ENCODE measurements at places on chromosomes 1 and 21.

DNA sequence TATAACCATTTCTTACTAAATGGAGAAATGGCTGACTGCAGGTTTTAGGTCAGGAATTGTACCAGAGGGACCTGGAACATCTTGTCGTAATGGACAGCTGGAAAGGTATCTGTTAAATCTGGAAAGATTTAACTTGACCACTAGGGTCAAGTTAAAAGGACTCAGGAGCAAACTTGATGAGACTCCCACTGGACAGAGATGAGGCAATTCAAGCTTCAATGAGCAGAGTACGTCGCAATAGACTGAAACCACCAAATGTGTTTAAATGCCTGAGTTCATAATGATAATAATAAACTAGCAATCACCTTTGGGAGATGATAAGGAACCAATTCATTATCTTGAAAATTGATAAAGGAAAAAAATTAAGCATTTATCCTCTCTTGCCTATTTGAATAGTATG lies 8.7 kb downstream of the IFNLR1 start:
- DNase-seq: no peak

GRCh38 chr21:16113052-16113715 lies 383.4 kb downstream of the USP25 start:
- no peak for DNase-seq

DNA sequence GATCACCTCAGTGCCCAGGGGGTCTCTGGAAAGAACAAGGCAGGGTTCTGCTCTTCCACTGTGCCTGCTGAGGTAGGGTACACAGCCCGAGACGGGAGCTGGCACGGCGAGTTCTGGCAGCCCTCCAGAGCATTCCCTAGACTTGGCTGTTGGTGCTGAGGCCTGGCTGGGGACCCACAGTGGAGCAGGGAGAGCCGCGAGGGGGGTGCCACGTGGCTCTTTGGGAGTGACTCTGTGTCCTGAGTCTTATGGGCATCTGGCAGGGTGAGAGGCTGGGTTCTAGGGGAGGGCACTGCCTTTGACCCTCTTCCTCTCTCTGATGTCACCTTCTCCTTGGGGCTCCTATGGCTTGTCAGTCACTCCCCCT lies 336.4 kb downstream of the CAMTA1 start:
- DNase-seq: no peak

GRCh38 chr1:34266127-34266951 lies 89.6 kb downstream of the C1orf94 start:
- DNase-seq: no peak

DNA sequence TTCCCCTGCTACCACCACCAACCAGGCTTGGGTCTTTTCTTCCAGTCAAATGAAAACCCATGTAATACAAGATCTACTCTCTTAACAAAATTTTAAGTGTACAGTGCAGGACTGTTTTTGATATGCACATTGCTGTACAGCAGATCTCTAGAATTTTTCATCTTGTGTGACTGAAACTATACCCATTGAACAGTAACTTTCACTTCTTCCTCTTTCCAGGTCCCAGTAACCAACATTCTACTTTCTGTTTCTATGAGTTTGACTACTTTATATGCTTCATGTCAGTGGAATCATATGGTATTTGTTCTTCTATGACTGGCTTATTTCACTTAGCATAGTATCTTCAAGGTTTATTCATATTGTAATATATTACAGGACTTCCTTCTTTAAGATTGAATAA lies 45.3 kb upstream of the PLPPR4 start:
- DNase-seq: no peak

DNA sequence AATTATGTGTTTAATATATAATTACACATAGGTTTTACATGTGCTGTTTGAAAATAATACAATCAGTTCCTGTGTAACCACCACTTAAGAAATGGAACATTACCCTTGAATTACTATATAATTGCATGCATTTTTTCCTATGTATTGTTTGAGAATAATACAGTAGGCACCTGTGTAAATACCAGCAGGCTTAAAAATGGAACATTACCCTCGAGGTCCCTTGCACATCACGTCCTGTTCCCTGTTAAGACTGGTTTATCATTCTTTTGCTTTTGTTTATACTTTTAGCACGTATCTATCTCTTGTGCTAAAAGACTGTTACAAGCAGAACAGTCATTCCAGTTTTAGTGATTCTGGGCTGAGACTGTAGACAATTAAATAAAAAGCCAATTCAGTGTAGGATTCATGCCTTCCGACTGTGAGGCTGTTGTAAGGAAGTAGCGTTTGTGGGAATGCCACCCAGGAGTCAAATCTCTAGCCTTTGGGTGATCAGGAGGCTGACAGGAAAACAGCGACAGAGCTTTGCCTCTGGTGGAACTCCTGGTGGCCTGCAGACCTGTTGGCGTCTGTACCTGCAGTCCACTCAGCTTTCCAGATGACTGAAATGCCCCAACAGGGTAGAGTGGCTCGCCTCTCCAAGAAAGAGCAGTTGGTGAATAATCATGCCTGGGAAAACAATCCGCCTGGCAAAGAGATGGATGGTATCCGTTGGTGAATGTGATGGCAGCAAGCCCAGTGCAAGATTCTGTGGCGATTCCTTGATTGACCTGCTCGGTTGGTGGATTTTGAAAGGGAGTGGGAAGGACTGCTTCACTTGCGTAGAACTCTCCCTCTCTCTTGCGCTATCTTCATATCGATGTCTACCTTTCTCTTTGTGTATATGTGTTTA lies 58.0 kb downstream of the DISC1 start:
- peak; percentile 79 for DNase-seq

- no peak for DNase-seq
These were observed 129.6 kb downstream of the EVI5 start for GRCh38 chr1:92655197-92655801.

- no peak for DNase-seq
These were observed 82.4 kb upstream of the TLR5 start for GRCh38 chr1:223225481-223225880.

DNA sequence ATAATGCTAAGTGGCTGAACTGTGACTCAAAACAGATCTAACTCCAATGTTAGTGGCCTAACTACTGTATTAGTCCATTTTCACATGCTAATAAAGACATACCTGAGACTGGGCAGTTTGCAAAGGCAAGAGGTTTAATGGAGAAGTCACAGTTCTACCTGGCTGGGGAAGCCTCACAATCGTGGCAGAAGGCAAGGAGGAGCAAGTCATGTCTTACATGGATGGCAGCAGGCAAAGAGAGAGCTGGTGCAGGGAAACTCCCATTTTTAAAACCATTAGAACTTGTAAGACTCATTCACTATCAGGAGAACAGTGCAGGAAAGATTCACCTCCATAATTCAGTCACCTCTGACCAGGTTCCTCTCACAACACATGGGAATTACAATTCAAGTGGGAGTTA lies 79.7 kb upstream of the CACYBP start:
- DNase-seq: no peak

- no peak for DNase-seq
These were observed 32.8 kb upstream of the MAN1C1 start for GRCh38 chr1:25583519-25584370.

GRCh38 chr1:241143765-241144442 lies 213.1 kb downstream of the RGS7 start:
- DNase-seq: no peak

GRCh38 chr1:47424336-47424982 lies 8.4 kb downstream of the FOXE3 start:
- DNase-seq: peak; percentile 35

DNA sequence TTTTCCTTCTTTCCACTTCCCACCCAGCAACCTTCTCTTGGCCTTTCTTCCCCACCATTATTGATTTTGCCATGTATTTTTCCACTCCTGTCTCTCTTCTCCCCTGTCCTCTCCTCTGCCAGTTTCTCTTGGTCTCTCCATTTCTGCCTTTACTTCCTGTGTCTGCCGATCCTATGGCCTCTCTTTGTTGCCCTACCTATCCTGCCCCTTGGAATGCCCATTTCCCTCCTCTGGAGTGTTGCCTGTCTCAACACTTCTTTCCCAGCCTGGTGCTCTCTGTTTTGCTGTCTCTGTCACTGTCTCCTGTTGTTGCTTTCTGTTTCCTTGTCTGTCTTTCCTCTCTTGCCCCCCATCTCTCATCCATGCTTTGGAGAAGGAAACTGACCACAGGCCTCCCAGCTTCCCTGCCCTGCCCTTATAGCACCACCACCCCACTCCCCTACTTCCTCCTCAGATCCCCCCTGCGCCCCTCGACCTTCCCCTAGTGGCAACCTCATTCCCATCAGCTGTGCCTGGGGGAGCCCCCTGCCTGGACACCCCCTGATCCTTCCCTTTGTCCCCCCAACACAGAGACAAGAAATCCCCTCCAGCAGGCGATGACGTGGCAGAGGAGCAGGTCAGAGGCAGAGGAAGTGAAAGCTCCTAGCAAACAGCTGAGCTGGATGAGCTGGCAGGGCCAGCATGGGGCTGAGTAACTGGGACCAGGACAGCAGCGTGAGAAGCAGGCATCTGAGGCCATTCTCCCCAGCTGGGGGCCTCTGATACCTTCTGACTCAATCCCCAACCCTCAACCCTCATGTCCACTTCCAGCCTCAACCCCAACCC lies 6.6 kb upstream of the ETV3L start:
- DNase-seq: no peak

DNA sequence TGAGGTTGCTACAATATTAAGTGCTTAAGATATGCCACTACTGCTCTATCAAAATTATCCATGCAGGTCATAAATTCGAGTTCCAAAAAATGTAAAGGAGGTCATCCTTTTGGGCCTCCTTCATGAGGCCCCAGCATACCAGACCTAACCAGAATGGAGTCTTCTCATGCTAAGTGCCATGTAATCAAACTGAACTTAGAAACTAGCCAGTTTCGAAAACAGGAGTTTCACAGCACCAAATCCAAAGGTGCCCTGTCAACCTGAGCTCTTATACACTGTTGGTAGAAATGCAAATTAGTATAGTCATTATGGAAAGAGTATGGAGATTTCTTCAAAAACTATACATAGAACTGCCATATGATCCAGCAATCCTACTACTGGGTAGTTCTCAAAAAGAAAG lies 320.5 kb downstream of the ST6GALNAC3 start:
- DNase-seq: no peak

- no peak for DNase-seq
These were observed 95.6 kb upstream of the C8B start for GRCh38 chr1:57061369-57061768.

DNA sequence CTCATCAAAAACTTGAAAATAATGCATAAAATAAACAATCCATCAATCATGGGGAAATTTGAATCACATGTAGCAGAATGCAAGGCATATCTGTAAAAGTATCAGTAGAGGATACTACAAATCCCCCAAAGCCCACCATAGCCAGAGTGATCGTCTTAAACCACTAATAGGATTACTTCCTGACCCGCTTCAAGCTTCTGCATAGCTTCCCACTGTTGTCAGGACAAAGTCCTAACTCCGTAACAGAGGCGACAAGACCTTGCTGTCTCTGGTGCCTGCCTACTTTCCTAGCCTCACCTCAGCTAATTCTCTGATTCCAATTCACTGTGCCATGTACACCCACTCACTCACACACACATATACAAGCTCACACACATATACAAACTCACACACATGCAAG lies 161.2 kb upstream of the NFIA start:
- DNase-seq: no peak

- DNase-seq: no peak
These were observed 42.3 kb downstream of the CC2D1B start for GRCh38 chr1:52323731-52324130.

DNA sequence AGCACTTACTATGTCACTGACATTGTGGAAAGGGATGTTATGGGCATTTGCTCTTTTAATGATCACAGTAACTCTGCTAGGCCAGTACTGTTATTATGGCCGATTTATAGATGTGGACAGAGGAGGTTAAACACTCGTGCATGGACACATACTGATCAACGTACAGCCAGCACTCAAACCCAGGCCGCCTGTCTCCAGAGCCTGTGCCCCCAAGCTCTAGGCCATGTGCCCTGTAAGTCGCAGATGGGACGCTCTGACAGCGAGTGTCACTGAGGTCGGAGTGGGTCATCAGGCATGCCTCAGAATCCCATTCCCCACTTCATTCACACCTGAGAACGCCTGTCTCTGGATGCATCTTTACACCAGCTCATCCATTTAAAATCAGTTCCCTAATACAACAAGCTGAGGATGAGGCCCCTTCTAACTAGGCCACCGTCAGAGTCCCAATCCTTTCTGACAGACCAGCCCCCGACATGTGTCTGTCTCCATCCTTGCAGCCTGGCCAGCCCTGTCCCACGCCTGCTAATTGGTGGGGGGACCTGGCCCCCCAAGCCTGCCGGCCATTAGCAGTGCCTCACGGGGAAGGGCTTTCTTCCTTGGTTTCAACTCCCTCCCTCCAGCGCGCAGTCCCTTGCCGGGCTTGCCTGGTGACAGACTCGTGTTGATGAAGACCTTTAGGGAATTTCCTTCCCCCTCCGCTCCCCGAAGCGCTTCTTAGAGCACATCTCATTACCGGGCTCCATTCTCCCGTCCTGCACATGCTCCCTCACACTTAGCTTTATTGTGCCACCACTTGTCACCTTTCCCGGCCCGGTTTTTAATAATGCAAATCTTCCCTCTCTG lies 436.8 kb downstream of the KIF26B start:
- DNase-seq: no peak

- DNase-seq: peak; percentile 78
These were observed 15.3 kb upstream of the RNF187 start for GRCh38 chr1:228471762-228472398.

- no peak for DNase-seq
These were observed 144.4 kb downstream of the CDC7 start for GRCh38 chr1:91645031-91645430.

DNA sequence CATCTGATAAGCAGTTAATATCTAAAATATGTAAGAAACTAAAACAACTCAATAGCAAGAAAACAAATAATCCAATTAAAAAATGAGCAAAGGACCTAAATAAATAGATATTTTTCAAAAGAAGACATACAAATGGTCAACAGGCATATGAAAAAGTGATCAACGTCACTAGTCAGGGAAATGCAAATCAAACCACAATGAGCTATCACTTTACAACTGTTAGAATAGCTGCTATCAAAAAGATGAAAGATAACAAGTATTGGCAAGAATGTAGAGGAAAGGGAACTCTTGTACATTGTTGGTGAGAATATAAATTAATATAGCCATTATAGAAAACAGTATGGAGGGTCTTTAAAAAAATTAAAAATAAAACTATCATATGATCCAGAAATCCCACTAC lies 40.7 kb upstream of the NEK7 start:
- no peak for DNase-seq

GRCh38 chr1:41020654-41021053 lies 871 bp downstream of the SLFNL1 start:
- no peak for DNase-seq

- DNase-seq: no peak
These were observed 340.4 kb downstream of the USP25 start for GRCh38 chr21:16070207-16070651.

- peak; percentile 88 for DNase-seq
These were observed 41.0 kb upstream of the HAO2 start for GRCh38 chr1:119327450-119328155.

DNA sequence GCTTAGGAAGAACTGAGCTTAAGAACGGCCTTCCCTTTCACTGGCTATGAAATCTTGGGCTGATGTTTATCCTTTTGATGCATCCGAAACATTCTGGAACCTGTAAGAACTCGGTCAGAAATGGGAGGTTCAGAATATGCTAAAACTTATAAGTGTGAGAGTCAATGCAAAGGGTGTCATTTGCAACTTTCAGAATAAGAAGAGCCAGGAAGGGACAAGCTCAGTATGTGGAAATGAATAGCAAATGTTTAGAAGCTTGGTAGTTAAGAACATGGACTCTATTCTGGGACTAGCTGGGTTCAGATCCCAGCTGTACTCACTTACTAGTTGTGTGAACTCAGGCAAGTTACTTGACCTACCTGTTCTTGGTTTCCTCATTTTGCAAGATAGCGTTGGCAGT lies 234.1 kb downstream of the OMA1 start:
- no peak for DNase-seq

GRCh38 chr21:16579538-16579937 lies 849.8 kb downstream of the USP25 start:
- no peak for DNase-seq
